Activated CD4-positive, alpha-beta T cell treated with anti-CD3 and anti-CD28 coated beads, Interleukin-2, amount 10 ng/mL, durations not matched to agents 7 days and 5 days (primary cell): ENCODE measurements at places on chromosomes 7 and 10. TPM values are rescaled to one million over a fixed set of nuclear protein-coding genes. Genes with fewer than 3 reads are reported as not detected.

Gene FAM25G
- not detected for total RNA-seq

DNA sequence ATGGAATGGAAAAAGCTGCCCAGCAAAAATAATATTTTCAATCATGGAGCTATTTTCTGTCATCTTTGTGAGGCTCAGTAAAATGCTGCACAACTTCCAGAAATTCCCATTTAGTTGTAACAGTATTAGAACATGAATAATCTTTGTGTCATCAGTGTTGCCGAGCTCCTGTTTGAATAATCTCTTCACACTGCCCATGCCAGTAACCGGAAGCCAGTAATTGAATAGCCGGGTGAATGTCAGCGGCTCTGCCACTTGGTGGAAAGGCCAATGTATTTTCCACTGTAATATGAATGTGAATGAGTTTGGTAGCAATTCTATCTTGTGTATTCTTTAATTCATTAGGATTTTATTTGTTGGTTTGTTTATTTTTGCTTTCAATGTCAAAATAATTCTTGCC lies 172.5 kb upstream of the INSYN2A start:
- H3K36me3 ChIP-seq = no peaks in the 10 kb centered on the region
- H3K4me1 ChIP-seq = no peaks in the 10 kb centered on the region
- peaks cover 4% of the 10 kb centered on the region for H3K27me3 ChIP-seq
- H3K27ac ChIP-seq = no peak overlapping the region
- no peak for DNase-seq

GRCh38 chr7:116708861-116709260 lies 36.9 kb downstream of the MET start:
- H3K4me1 ChIP-seq = no peaks in the 10 kb centered on the region
- peaks cover 19% of the 10 kb centered on the region for H3K27me3 ChIP-seq
- H3K27ac ChIP-seq = no peak overlapping the region
- no peak for DNase-seq
- no peak overlapping the region for H3K4me3 ChIP-seq

GRCh38 chr10:14652067-14652466 lies 122.6 kb downstream of the FAM107B start:
- no peak overlapping the region for H3K27ac ChIP-seq
- H3K36me3 ChIP-seq = peaks cover 5% of the 10 kb centered on the region
- DNase-seq = no peak

Gene LIPN
- not detected for total RNA-seq

GRCh38 chr7:27697861-27698430 lies 35.3 kb upstream of the HIBADH start:
- peak; percentile 5 for DNase-seq
- H3K36me3 ChIP-seq = no peaks in the 10 kb centered on the region
- H3K27me3 ChIP-seq = peaks cover 11% of the 10 kb centered on the region
- no peak overlapping the region for H3K27ac ChIP-seq
- H3K4me3 ChIP-seq = no peak overlapping the region
- no peaks in the 10 kb centered on the region for H3K4me1 ChIP-seq

Gene RADIL
- total RNA-seq = 0.37 TPM

Gene MET
- 0.22 TPM for total RNA-seq

Gene CALU
- total RNA-seq = 32.1 TPM

GRCh38 chr7:139842401-139843210 lies 13.5 kb downstream of the TBXAS1 start:
- peaks cover 3% of the 10 kb centered on the region for H3K36me3 ChIP-seq
- H3K27ac ChIP-seq = no peak overlapping the region
- no peak for DNase-seq

DNA sequence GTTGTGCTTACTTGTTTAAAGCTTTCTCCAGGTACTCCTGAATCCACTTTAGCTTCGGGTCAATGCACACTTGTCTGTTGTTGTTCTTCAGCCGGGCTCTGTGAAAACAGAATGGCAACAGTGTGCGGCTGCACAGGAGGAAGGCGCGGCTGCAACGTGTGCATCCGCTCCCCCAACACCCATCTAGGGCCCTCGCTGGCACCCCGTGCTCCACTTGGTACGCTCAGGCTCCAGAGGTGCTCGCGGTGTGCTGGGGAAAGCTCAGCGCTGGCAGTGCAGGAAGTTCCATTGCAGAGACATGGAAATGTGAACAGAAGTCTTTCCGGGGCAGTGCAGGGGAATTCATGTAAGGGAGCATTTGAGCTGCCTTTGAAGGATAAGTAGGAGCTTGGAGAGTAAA lies 6.3 kb downstream of the CXCL12 start:
- H3K27me3 ChIP-seq = peaks cover 10% of the 10 kb centered on the region
- H3K4me3 ChIP-seq = no peak overlapping the region
- no peak overlapping the region for H3K27ac ChIP-seq
- DNase-seq = no peak

GRCh38 chr10:119644994-119645393 lies 6.2 kb upstream of the BAG3 start:
- no peak overlapping the region for H3K4me3 ChIP-seq
- no peak for DNase-seq
- peaks cover 30% of the 10 kb centered on the region for H3K4me1 ChIP-seq
- H3K27me3 ChIP-seq = peaks cover 3% of the 10 kb centered on the region

- no peaks in the 10 kb centered on the region for H3K4me1 ChIP-seq
- H3K4me3 ChIP-seq = no peak overlapping the region
- no peak for DNase-seq
- H3K27me3 ChIP-seq = peaks cover 12% of the 10 kb centered on the region
Measured at GRCh38 chr7:31192986-31193385, 140.9 kb downstream of the ADCYAP1R1 start.

- no peak for DNase-seq
- peak overlapping the region; percentile 47 for H3K27ac ChIP-seq
- peak overlapping the region; percentile 83 for H3K4me3 ChIP-seq
- H3K4me1 ChIP-seq = peaks cover 35% of the 10 kb centered on the region
- H3K36me3 ChIP-seq = no peaks in the 10 kb centered on the region
Measured at GRCh38 chr7:39734633-39735004, 111.2 kb downstream of the RALA start.

Gene TMEM106B
- total RNA-seq = 35.1 TPM

Gene RAB19
- 6.9 TPM for total RNA-seq

Gene PON1
- total RNA-seq = not detected
